Left cardiac atrium (tissue), 4 donors: ENCODE measurements at places on chromosomes 5 and 9. TPM values are rescaled to one million over a fixed set of nuclear protein-coding genes. Genes with fewer than 3 reads are reported as not detected.
A peak's percentile ranks its signal among the peaks of the same experiment; 100 is the strongest.

- peak; percentile 87 for DNase-seq
Measured at GRCh38 chr5:172910828-172911627, 48.2 kb upstream of the RPL26L1 start.

DNA sequence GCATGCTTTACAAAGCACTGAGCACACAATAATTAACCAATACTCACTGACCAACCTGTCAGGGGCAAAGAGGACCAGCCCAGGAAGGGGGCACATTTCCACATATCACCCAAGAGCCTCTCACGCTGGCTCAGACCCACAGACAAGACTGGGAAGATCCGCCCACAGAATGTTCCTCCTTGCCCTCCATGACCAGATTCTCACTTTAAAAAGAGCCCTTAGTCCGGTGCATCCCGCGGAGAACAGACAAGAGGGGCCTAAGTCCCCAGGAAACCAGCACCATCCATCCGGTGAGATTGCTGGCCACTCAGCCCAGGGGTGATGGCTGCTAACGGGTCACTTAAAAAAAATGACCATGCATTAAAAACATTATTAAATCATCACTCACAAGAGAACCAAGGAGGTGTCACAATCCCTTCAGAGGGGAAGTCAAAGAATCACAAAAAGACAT, 32.9 kb downstream of the SEMA4D start:
- DNase-seq, result no peak

PCA3 gene
- not detected for total RNA-seq

- DNase-seq, result peak; percentile 53
Measured at GRCh38 chr9:21070171-21070571, 7.6 kb downstream of the IFNB1 start.

LMNB1 gene
- total RNA-seq, result 6.2 TPM

GRCh38 chr9:87263291-87263690, 234.4 kb upstream of the DAPK1 start:
- DNase-seq, result no peak

GRCh38 chr9:121372239-121373010, 2.4 kb upstream of the STOM start:
- no peak for DNase-seq

SHISAL2B gene
- total RNA-seq, result not detected

DNA sequence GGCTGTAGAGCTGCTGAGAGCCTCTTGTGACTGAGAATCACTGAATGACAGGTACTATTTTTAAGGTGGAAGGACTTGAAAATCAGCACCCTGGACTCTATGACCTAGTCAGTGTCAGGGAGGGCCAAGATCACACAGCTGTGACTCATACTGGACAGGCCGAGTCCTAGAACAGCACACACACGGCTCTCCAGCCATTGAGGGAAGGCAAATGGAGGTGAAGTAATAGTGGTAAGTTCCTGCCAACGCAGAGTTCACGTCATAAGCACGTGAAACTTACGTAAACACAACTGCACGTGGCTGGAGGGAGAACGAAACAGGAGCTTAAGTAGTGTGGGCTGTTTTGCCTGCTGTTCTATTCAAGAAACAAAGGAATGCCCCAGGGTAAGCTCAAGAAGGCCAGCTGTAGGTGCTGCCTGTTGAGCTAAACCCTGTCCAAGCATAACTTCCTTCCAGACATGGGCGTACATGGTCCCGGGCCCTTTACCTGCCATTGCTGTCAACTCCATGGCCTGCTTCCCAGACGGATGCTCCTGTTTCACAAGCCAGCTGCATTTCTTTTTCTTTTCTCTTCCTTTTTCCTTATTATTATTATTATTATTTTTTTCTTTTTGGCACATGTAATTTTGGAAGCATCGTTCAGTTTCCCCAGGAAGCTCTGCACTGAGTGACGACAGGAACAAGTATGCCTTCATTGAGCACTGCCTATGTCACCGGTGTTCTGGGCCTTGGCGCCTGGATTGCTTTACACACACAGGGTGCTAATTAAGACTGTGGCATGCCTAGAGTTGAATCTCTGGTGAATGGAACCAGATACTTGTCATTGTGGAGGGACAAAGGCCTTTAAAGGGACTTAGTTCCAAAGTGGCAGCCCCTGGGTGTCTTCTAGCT, 10.2 kb upstream of the LCP2 start:
- DNase-seq, result peak; percentile 82

FOXD4 gene
- not detected for total RNA-seq
